ENCODE measurements at places on chromosomes 1 and 21. TPM values are rescaled to one million over a fixed set of nuclear protein-coding genes. Genes with fewer than 3 reads are reported as not detected.

GRCh38 chr1:243623841-243624240 lies 226.2 kb downstream of the AKT3 start:
- H3K27ac ChIP-seq: no peak overlapping the region
- no peak overlapping the region for H3K4me3 ChIP-seq
- H3K27me3 ChIP-seq: no peaks in the 10 kb centered on the region
- H3K36me3 ChIP-seq: no peaks in the 10 kb centered on the region
- H3K4me1 ChIP-seq: no peaks in the 10 kb centered on the region
- DNase-seq: no peak

Gene NAXE
- 77.0 TPM for total RNA-seq

DNA sequence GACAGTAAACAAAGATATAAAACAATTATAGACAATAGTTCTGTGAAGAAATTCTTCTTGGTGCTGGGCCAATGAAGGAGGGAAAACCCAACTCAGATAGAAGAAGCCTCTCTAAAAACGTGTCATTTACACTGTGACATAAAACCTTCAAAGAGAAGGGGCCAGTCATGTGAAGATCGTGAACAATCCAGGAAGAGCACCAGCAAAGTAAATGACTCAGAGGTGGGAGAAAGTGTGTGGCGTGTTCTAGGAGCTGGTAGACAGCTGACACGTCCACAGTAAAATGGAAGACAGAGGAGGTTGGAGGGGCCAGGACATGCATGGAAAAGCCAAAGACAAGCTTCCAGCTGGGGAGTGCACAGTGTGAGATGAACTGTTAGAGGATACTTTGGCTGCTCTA lies 143.6 kb downstream of the VAV3 start:
- no peaks in the 10 kb centered on the region for H3K27me3 ChIP-seq
- H3K36me3 ChIP-seq: no peaks in the 10 kb centered on the region
- DNase-seq: no peak
- no peak overlapping the region for H3K27ac ChIP-seq

DNA sequence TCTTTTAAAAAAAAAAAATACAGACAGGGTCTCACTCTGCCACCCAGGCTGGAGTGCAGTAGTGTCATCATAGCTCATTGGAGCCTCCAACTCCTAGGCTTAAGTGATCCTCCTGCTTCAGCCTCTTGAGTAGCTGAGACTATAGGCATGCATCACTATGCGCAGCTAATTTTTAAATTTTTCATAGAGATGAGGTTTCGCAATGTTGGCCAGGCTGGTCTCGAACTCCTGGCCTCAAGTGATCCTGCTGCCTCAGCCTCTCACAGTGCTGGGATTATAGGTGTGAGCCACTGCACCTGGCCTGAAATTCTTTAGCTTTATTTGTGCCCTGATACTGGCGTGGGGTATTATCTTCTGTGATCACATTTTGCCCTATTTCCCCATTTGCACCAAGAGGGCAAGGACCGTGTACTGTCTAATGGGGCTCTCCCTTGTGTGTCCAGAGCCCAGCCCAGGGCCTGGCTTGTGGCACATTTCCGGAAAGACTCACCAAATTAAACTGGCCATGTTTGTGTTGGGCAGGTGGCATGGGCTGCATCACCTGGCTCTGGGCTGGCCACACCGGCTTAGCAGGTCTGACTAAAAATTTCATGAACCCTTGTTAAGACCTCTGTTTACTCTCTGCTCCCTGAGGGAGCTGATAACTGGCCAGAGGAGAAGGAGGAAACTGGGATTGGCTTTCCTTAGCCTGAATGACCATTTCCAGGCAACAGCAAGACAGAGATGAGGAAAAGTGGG lies 32.2 kb downstream of the TRIM62 start:
- no peak overlapping the region for H3K4me3 ChIP-seq
- H3K4me1 ChIP-seq: no peaks in the 10 kb centered on the region
- H3K27me3 ChIP-seq: no peaks in the 10 kb centered on the region
- no peak for DNase-seq
- H3K27ac ChIP-seq: no peak overlapping the region
- H3K36me3 ChIP-seq: no peaks in the 10 kb centered on the region

GRCh38 chr21:29315131-29315749 lies 16.5 kb downstream of the BACH1 start:
- no peak overlapping the region for H3K27ac ChIP-seq
- H3K36me3 ChIP-seq: no peaks in the 10 kb centered on the region
- H3K4me3 ChIP-seq: no peak overlapping the region
- no peaks in the 10 kb centered on the region for H3K4me1 ChIP-seq
- no peak for DNase-seq

DNA sequence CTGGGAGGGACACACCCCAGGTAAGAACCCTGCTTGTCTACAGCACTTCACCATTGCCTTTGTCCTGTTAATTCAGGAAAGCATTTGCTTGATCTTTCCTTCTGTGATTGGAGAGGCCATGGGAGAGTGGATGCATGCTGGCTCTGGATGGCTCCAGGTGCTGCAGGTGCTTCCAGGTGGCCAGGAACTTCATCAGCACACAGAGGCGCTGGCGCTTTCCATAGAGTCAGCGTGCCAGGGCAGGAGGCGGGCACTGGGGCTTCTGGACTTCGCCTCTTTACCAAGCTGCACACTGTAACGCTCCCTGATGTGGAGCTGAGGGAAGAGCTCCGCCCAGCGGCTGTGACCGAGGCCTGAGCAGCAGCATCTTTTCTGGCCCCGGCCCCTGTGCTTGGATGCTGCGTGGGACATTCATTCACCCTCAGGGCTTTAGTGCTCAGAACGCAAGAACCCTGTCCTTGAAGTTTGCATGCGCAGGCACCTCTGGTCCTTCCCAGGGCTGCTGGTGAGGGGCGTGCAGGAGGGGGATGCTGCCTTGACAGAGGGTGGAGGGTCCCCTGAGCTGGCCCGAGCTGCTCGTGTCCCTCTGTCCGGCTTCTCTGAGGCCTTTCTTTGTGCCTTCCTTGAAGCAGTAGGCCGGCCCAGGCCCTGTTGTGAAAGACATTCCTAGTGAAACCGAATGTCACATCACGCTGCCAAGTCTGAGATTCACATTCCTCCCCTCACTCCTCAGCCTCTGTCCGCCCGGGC lies 1.6 kb upstream of the MX2 start:
- H3K27me3 ChIP-seq: no peaks in the 10 kb centered on the region
- H3K27ac ChIP-seq: no peak overlapping the region
- DNase-seq: no peak
- no peak overlapping the region for H3K4me3 ChIP-seq

Gene S100B
- not detected for total RNA-seq

Gene NUAK2
- total RNA-seq: 3.0 TPM
